ENCODE measurements at places on chromosomes 6 and 20. TPM values are rescaled to one million over a fixed set of nuclear protein-coding genes. Genes with fewer than 3 reads are reported as not detected.

DNA sequence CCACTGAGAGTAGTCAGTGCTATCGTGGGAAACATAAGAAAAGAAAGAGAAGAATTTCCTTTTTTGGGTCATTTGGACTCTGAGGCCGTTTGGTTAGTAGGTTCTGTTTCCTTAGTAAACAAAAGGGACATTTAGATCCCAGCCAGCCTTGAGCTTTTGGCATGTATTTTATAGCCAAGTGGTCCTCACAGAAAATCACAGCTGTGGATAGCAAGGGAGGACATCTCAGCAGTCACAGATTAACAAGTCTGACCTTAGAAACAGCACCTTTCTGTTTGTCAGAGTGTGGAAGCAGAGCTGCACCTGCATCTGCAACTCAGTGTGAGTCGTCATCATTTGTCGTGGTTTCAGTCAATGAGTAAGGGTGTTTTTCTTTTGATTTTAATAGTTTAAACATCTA is 40.5 kb downstream of the FAM120B start:
- H3K27ac ChIP-seq = peak overlapping the region; percentile 71
- H3K4me3 ChIP-seq = no peak overlapping the region
- H3K4me1 ChIP-seq = peaks cover 31% of the 10 kb centered on the region
- no peaks in the 10 kb centered on the region for H3K27me3 ChIP-seq
- H3K36me3 ChIP-seq = peaks cover 52% of the 10 kb centered on the region

Gene OR12D1
- total RNA-seq = not detected

DNA sequence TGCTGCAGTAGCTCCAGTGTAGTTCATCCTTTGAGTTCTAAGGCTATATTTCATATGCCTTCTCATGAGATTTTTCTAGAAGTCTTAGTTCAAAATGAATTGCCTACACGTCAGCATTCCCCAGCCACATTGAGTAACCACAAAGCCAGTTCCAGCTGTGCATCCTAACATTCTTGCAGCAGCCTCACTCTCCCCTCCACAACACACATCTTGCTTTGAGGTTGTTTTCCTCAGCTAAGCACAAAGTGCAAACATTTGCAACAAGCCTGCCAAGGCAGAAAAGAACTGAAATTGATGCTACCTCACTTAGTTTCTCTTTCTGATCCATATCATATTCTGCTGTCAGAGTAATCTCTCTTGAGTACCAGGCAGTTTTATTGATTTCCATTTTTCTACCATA is 160.7 kb upstream of the KCNQ5 start:
- no peak overlapping the region for H3K27ac ChIP-seq
- H3K4me1 ChIP-seq = no peaks in the 10 kb centered on the region
- H3K36me3 ChIP-seq = no peaks in the 10 kb centered on the region
- H3K4me3 ChIP-seq = no peak overlapping the region

Gene DYNLT2
- 2.4 TPM for total RNA-seq

Gene VWA7
- total RNA-seq = 1.6 TPM

Gene OOEP
- not detected for total RNA-seq

Gene GATA5
- not detected for total RNA-seq

DNA sequence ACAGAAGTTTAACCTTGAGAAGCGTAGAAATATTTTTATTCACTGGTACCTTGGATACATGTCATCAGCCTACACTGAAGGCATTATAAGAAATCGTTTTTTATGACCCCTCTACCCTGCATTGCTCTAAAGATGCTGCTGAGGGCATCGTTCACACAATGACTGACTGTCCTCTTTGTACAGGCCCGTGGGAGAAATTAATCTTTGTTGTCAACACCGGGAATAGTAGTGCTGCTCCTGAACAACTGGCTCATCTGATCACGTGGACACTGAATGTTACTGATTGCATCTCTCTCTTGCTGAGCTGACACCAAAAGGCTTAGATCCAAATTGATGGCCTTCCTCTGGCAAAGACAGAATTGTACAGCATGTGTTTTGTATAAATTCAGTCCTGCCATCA is 157.1 kb upstream of the SMLR1 start:
- H3K4me3 ChIP-seq = no peak overlapping the region
- H3K27me3 ChIP-seq = no peaks in the 10 kb centered on the region

- H3K36me3 ChIP-seq = peaks cover 61% of the 10 kb centered on the region
- H3K4me3 ChIP-seq = no peak overlapping the region
- DNase-seq = no peak
- H3K27ac ChIP-seq = peak overlapping the region; percentile 74
- peaks cover 27% of the 10 kb centered on the region for H3K4me1 ChIP-seq
- H3K27me3 ChIP-seq = no peaks in the 10 kb centered on the region
Measured at GRCh38 chr6:44399991-44400390, 12.5 kb downstream of the CDC5L start.

GRCh38 chr6:122681705-122682104 is 71.5 kb downstream of the PKIB start:
- no peaks in the 10 kb centered on the region for H3K4me1 ChIP-seq
- H3K27ac ChIP-seq = no peak overlapping the region
- H3K27me3 ChIP-seq = no peaks in the 10 kb centered on the region
- no peaks in the 10 kb centered on the region for H3K36me3 ChIP-seq
- H3K4me3 ChIP-seq = no peak overlapping the region

GRCh38 chr6:132392792-132393191 is 8.5 kb downstream of the MOXD1 start:
- H3K27ac ChIP-seq = no peak overlapping the region
- no peak overlapping the region for H3K4me3 ChIP-seq
- peaks cover 24% of the 10 kb centered on the region for H3K27me3 ChIP-seq
- no peaks in the 10 kb centered on the region for H3K4me1 ChIP-seq

DNA sequence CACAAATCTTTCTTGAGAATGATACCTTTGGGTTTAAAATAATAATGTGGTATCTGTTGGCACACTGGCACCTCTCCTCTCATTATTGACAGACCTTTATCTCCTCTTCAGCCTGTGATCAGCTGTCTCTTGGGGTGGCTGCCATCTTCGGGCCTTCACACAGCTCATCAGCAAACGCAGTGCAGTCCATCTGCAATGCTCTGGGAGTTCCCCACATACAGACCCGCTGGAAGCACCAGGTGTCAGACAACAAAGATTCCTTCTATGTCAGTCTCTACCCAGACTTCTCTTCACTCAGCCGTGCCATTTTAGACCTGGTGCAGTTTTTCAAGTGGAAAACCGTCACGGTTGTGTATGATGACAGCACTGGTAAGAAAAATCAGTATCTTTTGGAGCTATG is 232.8 kb downstream of the GRIK2 start:
- H3K27ac ChIP-seq = no peak overlapping the region
- no peaks in the 10 kb centered on the region for H3K36me3 ChIP-seq
- no peaks in the 10 kb centered on the region for H3K4me1 ChIP-seq
- H3K4me3 ChIP-seq = no peak overlapping the region
- DNase-seq = no peak

DNA sequence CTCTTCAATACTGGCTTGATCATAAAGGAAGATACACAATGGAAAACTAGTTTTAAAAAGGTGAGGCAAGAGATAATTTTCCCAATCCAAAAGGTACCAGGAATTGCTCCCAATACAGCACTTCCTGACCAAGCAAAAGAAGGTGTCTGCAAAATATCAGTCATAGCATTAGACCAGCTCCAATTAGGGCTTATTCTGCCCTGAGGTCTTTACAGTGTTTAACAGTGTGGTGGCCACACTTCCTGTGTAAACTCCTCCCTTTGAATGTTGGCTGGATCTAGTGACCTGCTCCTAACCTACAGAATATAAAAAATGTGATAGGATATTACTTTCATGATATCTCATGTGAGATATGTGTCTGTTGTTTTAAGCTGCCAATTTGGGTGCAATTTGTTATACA is 57.1 kb upstream of the BTN3A2 start:
- peaks cover 2% of the 10 kb centered on the region for H3K36me3 ChIP-seq
- no peak overlapping the region for H3K4me3 ChIP-seq
- no peak overlapping the region for H3K27ac ChIP-seq
- H3K4me1 ChIP-seq = peaks cover 52% of the 10 kb centered on the region

Gene CLPSL1
- total RNA-seq = not detected

GRCh38 chr20:6868861-6869260 is 101.4 kb downstream of the BMP2 start:
- H3K4me3 ChIP-seq = no peak overlapping the region
- H3K27ac ChIP-seq = no peak overlapping the region
- DNase-seq = no peak
- no peaks in the 10 kb centered on the region for H3K27me3 ChIP-seq
- H3K36me3 ChIP-seq = no peaks in the 10 kb centered on the region

- no peaks in the 10 kb centered on the region for H3K36me3 ChIP-seq
- no peaks in the 10 kb centered on the region for H3K4me1 ChIP-seq
- H3K27me3 ChIP-seq = peaks cover 44% of the 10 kb centered on the region
- no peak overlapping the region for H3K27ac ChIP-seq
Measured at GRCh38 chr20:46279103-46279502, 29.2 kb downstream of the CDH22 start.

Gene SMIM28
- not detected for total RNA-seq

GRCh38 chr6:108564178-108564577 is 3.5 kb downstream of the FOXO3 start:
- H3K36me3 ChIP-seq = peaks cover 25% of the 10 kb centered on the region
- H3K27ac ChIP-seq = peak overlapping the region; percentile 75
- peak overlapping the region; percentile 16 for H3K4me3 ChIP-seq
- H3K4me1 ChIP-seq = peaks cover 57% of the 10 kb centered on the region
- H3K27me3 ChIP-seq = peaks cover 1% of the 10 kb centered on the region

DNA sequence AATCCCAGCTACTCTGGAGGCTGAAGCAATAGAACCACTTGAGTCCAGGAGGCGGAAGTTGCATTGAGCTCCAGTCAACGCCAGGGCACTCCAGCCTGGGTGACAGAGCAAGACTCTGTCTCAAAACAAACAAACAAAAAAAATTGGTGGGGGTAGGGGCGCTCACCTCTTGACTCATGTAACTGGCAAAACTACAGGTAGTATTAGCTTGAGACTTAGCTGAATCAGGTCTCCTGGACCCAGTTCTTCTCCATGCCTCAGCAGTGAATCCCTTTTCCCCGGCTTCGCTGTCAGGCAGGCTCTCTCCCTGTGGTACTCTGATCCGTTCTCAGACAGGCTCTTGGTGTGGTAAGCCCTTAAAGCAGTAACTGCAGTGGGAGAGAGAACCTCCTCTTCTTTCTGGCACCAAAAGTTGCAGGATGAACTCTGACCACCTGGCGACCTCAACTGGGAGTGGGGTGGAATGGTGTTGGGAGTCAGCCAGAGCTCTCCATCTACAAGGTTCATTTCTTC is 12.9 kb downstream of the SLC9A8 start:
- peaks cover 39% of the 10 kb centered on the region for H3K4me1 ChIP-seq
- H3K27me3 ChIP-seq = no peaks in the 10 kb centered on the region
- H3K36me3 ChIP-seq = peaks cover 37% of the 10 kb centered on the region
- H3K4me3 ChIP-seq = no peak overlapping the region
- no peak overlapping the region for H3K27ac ChIP-seq

- H3K4me1 ChIP-seq = no peaks in the 10 kb centered on the region
- no peak for DNase-seq
- H3K27me3 ChIP-seq = peaks cover 2% of the 10 kb centered on the region
- H3K27ac ChIP-seq = no peak overlapping the region
Measured at GRCh38 chr20:8964959-8965562, 103.8 kb upstream of the PLCB4 start.

DNA sequence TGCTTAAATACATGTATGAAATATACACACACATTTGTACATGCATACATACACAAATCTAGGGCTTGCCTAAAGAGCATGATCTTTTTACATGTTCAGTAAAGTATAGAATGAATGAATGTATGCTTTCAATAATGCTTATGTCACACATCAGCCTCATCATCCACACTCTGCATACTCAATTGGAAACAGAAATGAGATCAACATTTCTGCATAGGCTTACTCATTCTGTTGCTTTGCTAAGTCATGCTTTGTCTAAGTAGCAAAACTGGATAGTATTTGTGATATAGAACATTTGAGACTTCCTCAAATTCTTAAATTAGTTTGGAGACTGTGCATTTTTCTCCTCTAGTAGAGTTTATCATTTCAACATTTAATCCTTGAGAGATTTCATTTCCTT is 343.3 kb downstream of the ADGRB3 start:
- H3K36me3 ChIP-seq = no peaks in the 10 kb centered on the region
- H3K27me3 ChIP-seq = no peaks in the 10 kb centered on the region
- DNase-seq = no peak

GRCh38 chr6:35139924-35140638 is 1.1 kb downstream of the TCP11 start:
- peak overlapping the region; percentile 12 for H3K4me3 ChIP-seq
- DNase-seq = peak; percentile 68
- H3K27me3 ChIP-seq = peaks cover 13% of the 10 kb centered on the region

- no peak overlapping the region for H3K4me3 ChIP-seq
- no peaks in the 10 kb centered on the region for H3K36me3 ChIP-seq
- DNase-seq = no peak
- no peaks in the 10 kb centered on the region for H3K4me1 ChIP-seq
Measured at GRCh38 chr20:25116739-25117458, 35.0 kb upstream of the VSX1 start.

Gene MACROD2
- not detected for total RNA-seq

DNA sequence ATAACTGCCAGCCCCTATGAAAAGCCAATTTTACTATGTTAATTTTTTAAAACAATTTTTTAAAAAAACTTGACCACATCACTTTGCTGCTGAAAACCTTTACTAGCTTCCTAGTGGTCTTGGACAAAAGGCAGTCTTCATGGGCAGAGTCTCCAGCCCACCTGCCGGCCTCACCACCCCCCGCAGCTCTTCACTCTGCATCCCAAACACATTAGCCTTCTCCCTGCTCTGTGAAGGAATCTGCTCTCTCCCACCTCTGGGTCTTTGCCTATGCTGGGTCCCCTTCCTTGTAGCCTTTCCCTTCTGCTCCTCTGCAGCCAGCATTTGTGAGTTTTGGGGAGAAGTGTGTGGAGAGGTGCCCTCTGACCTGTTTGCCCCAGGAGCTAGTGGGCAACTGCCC is 170.7 kb upstream of the MLN start:
- H3K4me3 ChIP-seq = no peak overlapping the region
- H3K4me1 ChIP-seq = no peaks in the 10 kb centered on the region
- DNase-seq = no peak

Gene DDX43
- 0.31 TPM for total RNA-seq

- peak overlapping the region; percentile 11 for H3K27ac ChIP-seq
- DNase-seq = peak; percentile 49
- no peaks in the 10 kb centered on the region for H3K36me3 ChIP-seq
- no peak overlapping the region for H3K4me3 ChIP-seq
- peaks cover 35% of the 10 kb centered on the region for H3K4me1 ChIP-seq
Measured at GRCh38 chr6:146856296-146856695, 257.5 kb downstream of the ADGB start.

- H3K36me3 ChIP-seq = peaks cover 9% of the 10 kb centered on the region
- H3K27me3 ChIP-seq = no peaks in the 10 kb centered on the region
- no peak overlapping the region for H3K4me3 ChIP-seq
Measured at GRCh38 chr20:56424931-56425330, 12.9 kb downstream of the CASS4 start.

Gene SRSF3
- 404 TPM for total RNA-seq

GRCh38 chr20:58993332-58994248 is 12.5 kb downstream of the NELFCD start:
- H3K4me1 ChIP-seq = no peaks in the 10 kb centered on the region

Gene RARS2
- total RNA-seq = 17.4 TPM

Gene BMP6
- 0.18 TPM for total RNA-seq

Measured in activated CD8-positive, alpha-beta T cell treated with anti-CD3 and anti-CD28 coated beads for 36 hours (primary cell).